ENCODE measurements at places on chromosomes 7 and 10. TPM values are rescaled to one million over a fixed set of nuclear protein-coding genes. Genes with fewer than 3 reads are reported as not detected.

- no peak overlapping the region for H3K4me3 ChIP-seq
- H3K27me3 ChIP-seq = no peaks in the 10 kb centered on the region
- no peak overlapping the region for H3K27ac ChIP-seq
- no peaks in the 10 kb centered on the region for H3K36me3 ChIP-seq
- DNase-seq = no peak
These were observed 197.9 kb downstream of the PLXDC2 start for GRCh38 chr10:20013991-20014750.

- H3K27ac ChIP-seq = peak overlapping the region; percentile 23
- H3K27me3 ChIP-seq = no peaks in the 10 kb centered on the region
- H3K4me1 ChIP-seq = peaks cover 14% of the 10 kb centered on the region
- no peak for DNase-seq
- H3K4me3 ChIP-seq = no peak overlapping the region
These were observed 26.2 kb upstream of the EXOC6 start for GRCh38 chr10:92822060-92822634.

GRCh38 chr10:69738858-69739435 lies 62.8 kb upstream of the COL13A1 start:
- no peaks in the 10 kb centered on the region for H3K27me3 ChIP-seq
- H3K36me3 ChIP-seq = no peaks in the 10 kb centered on the region
- H3K4me3 ChIP-seq = no peak overlapping the region
- DNase-seq = no peak

- H3K4me3 ChIP-seq = no peak overlapping the region
- no peaks in the 10 kb centered on the region for H3K4me1 ChIP-seq
- no peak for DNase-seq
These were observed 40.3 kb downstream of the NRCAM start for GRCh38 chr7:108415821-108416536.

DNA sequence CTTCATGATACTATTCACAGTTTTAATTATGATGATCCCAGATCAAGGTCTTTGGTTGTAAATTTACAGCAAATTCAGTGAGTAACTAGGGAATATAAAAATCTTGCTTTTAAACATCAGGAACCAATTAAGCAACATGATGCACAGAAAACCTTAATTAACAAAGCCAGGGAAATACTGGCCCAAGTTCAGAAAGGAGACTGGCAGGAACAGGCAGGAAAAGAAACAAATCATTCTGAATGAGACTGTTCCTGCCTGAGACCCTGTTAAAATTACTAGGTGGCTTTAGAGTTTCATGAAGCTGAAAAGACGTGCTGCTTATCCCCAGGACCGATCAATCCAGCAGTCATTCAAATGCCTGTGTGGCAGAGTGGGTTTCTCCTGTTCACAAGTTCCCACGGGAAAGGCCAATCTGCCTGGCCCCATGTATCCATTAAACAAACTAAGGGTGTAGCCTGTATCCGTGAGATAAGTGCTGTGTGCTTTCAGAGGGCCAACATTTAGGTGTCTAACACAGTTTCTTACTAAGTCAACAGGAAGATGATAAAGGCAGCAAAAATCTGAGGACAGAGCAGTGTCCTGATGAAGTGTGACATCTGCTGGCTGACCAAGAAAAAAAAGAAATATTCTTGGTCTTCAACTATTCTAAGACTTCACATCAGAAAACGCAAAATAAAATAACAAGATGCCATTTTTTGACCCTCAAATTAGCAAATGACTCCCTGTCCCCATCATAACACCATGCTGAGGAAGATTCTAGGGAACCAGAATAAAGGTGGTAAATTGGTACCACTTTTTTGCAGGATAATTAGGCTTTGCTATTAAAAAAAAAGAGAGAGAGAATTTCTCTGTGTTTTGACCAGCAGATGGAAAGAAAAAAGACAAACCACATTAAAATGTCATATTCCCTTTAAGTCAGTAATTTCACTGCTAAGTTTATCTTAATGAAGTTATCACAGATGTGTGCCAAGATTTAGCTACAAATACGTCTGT lies 34.2 kb downstream of the PUS7 start:
- H3K36me3 ChIP-seq = peaks cover 16% of the 10 kb centered on the region
- no peak overlapping the region for H3K4me3 ChIP-seq
- H3K27me3 ChIP-seq = no peaks in the 10 kb centered on the region

GRCh38 chr7:37323966-37324365 lies 124.7 kb downstream of the ELMO1 start:
- no peak for DNase-seq
- H3K36me3 ChIP-seq = no peaks in the 10 kb centered on the region
- no peaks in the 10 kb centered on the region for H3K4me1 ChIP-seq
- no peaks in the 10 kb centered on the region for H3K27me3 ChIP-seq
- H3K4me3 ChIP-seq = no peak overlapping the region

- no peaks in the 10 kb centered on the region for H3K27me3 ChIP-seq
- no peak overlapping the region for H3K27ac ChIP-seq
These were observed 78.0 kb downstream of the FAM13C start for GRCh38 chr10:59284118-59284975.

GRCh38 chr7:64990936-64991335 lies at the start of gene ZNF117:
Gene ZNF117 (minus strand): TSS chr7:64991036.
- H3K4me3 ChIP-seq = no peak within 1 kb of the TSS
- no peak within 1 kb of the TSS for H3K27ac ChIP-seq
- no peaks in the 10 kb centered on the region for H3K4me1 ChIP-seq
- no peaks in the 10 kb centered on the region for H3K27me3 ChIP-seq

DNA sequence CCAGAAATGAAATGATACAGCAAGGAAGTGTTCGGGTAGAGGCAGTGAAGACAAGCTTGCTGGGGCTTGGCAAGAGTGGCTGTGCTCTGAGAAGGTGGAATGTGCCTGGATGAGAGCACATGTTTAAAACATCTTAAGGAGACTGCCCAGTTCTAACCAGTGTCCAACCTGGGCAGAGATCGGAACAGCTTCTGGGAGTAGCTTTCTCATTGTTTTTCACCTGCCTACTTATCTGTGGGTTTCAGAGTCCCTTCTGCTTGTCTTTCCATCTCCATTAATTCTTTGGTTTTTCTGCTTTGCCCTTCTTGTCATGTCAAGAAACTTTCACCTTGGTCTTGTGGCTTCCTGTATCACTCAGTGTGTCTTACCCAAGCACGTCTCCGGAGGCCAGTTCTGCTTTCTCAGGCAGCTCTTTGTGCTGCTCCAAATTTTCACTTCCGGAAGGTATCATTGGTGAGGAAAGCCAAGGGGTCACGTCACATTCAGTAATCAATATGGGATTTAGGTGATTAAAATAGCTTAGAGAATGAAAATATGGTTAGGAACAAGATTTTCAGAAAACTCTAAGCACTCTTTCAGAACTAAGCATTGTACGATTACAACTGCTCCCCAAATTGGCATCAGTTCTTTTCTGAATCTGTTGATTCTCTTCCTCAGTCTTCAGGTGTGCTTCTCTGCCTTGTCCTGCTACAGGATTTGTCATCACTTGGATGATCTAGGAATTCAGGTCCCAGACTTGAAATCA lies 5.5 kb upstream of the LAMB4 start:
- no peak overlapping the region for H3K4me3 ChIP-seq
- H3K27me3 ChIP-seq = no peaks in the 10 kb centered on the region
- peaks cover 20% of the 10 kb centered on the region for H3K4me1 ChIP-seq
- H3K27ac ChIP-seq = no peak overlapping the region

DNA sequence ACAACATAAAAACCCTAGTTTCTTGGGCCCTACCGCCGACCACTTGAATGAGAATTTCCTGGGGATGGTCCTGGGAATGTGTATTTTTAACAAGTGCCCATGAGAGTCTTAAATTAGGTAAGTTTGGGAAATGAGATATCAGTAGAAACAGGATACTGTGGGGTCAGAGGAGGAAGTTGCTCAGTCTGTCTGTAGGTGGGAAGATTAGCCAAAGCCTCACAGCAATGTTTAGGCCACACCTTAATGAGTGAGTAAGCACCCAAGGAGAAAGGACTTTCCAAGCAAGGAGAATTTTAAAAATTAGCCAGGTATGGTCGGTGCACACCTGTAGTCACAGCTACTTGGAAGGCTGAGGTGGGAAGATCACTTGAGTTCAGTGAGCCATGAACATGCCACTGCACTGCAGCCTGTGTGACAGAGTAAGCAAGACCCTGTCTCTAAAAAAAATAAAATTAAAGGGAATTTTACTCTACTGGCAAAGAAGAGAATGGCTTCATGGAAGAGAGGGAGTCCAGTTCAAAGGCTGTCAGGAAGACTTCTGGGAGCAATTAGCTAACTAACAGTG lies 31.9 kb downstream of the PAPSS2 start:
- no peak overlapping the region for H3K27ac ChIP-seq
- H3K27me3 ChIP-seq = no peaks in the 10 kb centered on the region
- H3K4me3 ChIP-seq = no peak overlapping the region
- DNase-seq = no peak

- no peaks in the 10 kb centered on the region for H3K4me1 ChIP-seq
- H3K36me3 ChIP-seq = no peaks in the 10 kb centered on the region
- DNase-seq = no peak
- H3K27me3 ChIP-seq = no peaks in the 10 kb centered on the region
- peak overlapping the region; percentile 65 for H3K27ac ChIP-seq
- no peak overlapping the region for H3K4me3 ChIP-seq
These were observed 275.8 kb downstream of the LRMDA start for GRCh38 chr10:75707080-75707840.

- DNase-seq = no peak
- peak within 1 kb of the TSS; percentile 66 for H3K27ac ChIP-seq
- peak within 1 kb of the TSS; percentile 59 for H3K4me3 ChIP-seq
- H3K4me1 ChIP-seq = peaks cover 17% of the 10 kb centered on the region
- H3K27me3 ChIP-seq = peaks cover 49% of the 10 kb centered on the region
These were observed at the start of gene TMEM176A for GRCh38 chr7:150800581-150801241. Gene TMEM176A (plus strand): TSS chr7:150800769. CDS start chr7:150801551, 782 bp downstream.

DNA sequence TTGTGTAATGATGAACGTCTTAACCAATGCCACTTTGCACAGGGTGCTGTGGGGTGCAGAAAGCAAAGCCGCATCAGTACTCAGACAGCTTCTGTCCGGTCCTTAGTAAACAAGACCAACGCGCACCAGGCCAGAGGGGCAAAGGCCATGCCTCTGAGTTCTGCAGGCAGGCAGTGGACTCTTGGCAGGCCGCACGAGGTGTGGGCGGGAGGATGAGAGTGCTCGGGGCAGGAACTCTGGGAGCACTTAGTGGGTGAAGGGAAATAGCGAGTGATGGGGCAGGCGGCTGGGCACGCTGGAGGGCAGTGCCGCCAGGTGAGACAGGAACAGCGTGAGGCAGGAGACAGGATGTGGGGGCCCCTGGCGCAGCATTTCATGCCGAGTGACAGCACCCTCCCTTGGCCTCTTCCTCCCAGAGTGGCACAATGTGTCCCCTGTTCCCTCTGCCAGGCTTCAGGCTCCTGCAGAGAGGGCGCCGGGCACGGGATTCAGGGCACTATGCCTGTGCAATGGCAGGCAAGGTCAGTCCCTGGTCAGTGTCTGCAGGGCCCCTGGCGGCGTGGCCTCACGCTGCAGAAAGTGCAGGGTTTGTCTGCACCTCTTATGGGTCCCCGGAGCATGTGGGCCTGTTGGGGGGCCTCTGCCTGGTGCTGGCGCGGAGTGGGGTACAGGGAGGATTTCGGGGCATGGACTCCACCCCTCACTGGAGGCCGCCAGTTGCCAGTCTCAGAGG lies 60.4 kb downstream of the VIPR2 start:
- H3K4me1 ChIP-seq = no peaks in the 10 kb centered on the region
- no peaks in the 10 kb centered on the region for H3K27me3 ChIP-seq
- no peak overlapping the region for H3K27ac ChIP-seq
- no peak overlapping the region for H3K4me3 ChIP-seq

- no peaks in the 10 kb centered on the region for H3K4me1 ChIP-seq
- no peak for DNase-seq
- H3K27ac ChIP-seq = no peak overlapping the region
- no peak overlapping the region for H3K4me3 ChIP-seq
- H3K36me3 ChIP-seq = no peaks in the 10 kb centered on the region
These were observed 26.1 kb upstream of the TRUB1 start for GRCh38 chr10:114911801-114912469.

DNA sequence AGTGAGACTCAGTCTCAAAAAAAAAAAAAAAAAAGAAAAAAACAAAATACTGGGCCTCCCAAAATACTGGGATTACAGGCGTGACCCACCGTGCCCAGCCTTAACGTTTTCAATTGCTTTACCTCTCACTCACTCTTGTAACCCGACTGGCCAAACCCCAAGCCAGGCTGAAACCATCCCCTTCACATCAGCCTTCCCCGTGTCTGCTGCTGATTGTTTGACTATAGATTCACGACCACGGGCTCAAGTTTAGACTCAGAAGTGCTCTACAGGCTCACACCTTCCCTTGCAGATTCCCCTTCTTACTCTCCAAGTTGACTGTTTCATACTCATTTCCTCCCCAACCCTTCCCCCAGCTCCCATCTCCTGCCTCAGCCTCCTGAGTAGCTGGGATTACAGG lies 22.3 kb downstream of the TYW1 start:
- peak; percentile 40 for DNase-seq
- H3K27me3 ChIP-seq = no peaks in the 10 kb centered on the region
- H3K36me3 ChIP-seq = peaks cover 48% of the 10 kb centered on the region
- H3K27ac ChIP-seq = no peak overlapping the region

GRCh38 chr7:55133630-55134358 lies 115.0 kb downstream of the EGFR start:
- H3K27ac ChIP-seq = peak overlapping the region; percentile 81
- H3K36me3 ChIP-seq = no peaks in the 10 kb centered on the region
- no peak overlapping the region for H3K4me3 ChIP-seq
- no peaks in the 10 kb centered on the region for H3K4me1 ChIP-seq
- no peaks in the 10 kb centered on the region for H3K27me3 ChIP-seq
- DNase-seq = peak; percentile 79

DNA sequence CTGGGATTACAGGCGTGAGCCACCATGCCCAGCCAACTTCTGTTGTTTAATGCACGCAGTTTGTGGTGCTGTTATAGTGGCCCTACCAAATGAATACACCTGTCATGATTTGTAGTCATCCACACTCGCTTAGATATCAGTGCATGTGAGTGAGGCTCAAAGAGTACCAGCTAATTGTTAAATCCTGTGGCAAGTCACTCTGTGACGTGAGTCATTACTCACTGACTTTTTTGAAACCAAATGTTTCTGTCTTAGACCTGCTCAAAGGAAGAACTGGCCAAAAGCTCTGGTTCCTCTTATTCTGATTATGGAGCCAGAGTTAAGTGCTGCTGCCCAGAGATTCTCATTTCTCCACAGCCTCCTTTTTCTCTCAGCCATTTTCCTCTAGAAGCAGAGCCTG lies 109.4 kb downstream of the PRKAG2 start:
- DNase-seq = peak; percentile 29
- H3K36me3 ChIP-seq = no peaks in the 10 kb centered on the region
- no peaks in the 10 kb centered on the region for H3K27me3 ChIP-seq
- no peak overlapping the region for H3K27ac ChIP-seq

- H3K27ac ChIP-seq = no peak overlapping the region
- no peak overlapping the region for H3K4me3 ChIP-seq
- peaks cover 3% of the 10 kb centered on the region for H3K4me1 ChIP-seq
These were observed 6.2 kb downstream of the SLC26A4 start for GRCh38 chr7:107666790-107667189.

AP5Z1 gene
- total RNA-seq = 24.6 TPM

KIF11 gene
- 0.71 TPM for total RNA-seq

CHRM2 gene
- 100 TPM for total RNA-seq

SLC18A2 gene
- 0.99 TPM for total RNA-seq

GPR15LG gene
- total RNA-seq = not detected

COL26A1 gene
- not detected for total RNA-seq

BMPR1A gene
- total RNA-seq = 145 TPM

NFE2L3 gene
- 0.55 TPM for total RNA-seq

SPDYE2 gene
- total RNA-seq = not detected

CD36 gene
- 35.6 TPM for total RNA-seq

FGFBP3 gene
- 0.16 TPM for total RNA-seq

CALML5 gene
- total RNA-seq = not detected

CPEB3 gene
- 7.5 TPM for total RNA-seq

FAM180A gene
- total RNA-seq = 4.3 TPM

Data from sigmoid colon (tissue), 7 donors.